ENCODE measurements at places on chromosomes 2 and 18. TPM values are rescaled to one million over a fixed set of nuclear protein-coding genes. Genes with fewer than 3 reads are reported as not detected.
A peak's percentile ranks its signal among the peaks of the same experiment; 100 is the strongest.

- H3K27ac ChIP-seq = peak overlapping the region; percentile 43
- H3K4me3 ChIP-seq = peak overlapping the region; percentile 61
- H3K27me3 ChIP-seq = no peaks in the 10 kb centered on the region
- DNase-seq = peak; percentile 30
- no peaks in the 10 kb centered on the region for H3K4me1 ChIP-seq
These were observed 502 bp downstream of the MERTK start for GRCh38 chr2:111898703-111899514.

GRCh38 chr18:12960853-12961397, 13.1 kb downstream of the SEH1L start:
- peaks cover 4% of the 10 kb centered on the region for H3K4me1 ChIP-seq
- H3K4me3 ChIP-seq = no peak overlapping the region
- H3K27ac ChIP-seq = no peak overlapping the region
- no peaks in the 10 kb centered on the region for H3K27me3 ChIP-seq

GRCh38 chr2:96413323-96413722, 77.8 kb downstream of the NCAPH start:
- no peaks in the 10 kb centered on the region for H3K27me3 ChIP-seq
- peak; percentile 68 for DNase-seq
- H3K27ac ChIP-seq = peak overlapping the region; percentile 13

- H3K27ac ChIP-seq = no peak overlapping the region
- no peak for DNase-seq
- no peaks in the 10 kb centered on the region for H3K4me1 ChIP-seq
- no peaks in the 10 kb centered on the region for H3K36me3 ChIP-seq
These were observed 225.3 kb upstream of the VWC2L start for GRCh38 chr2:214185546-214185945.

DNA sequence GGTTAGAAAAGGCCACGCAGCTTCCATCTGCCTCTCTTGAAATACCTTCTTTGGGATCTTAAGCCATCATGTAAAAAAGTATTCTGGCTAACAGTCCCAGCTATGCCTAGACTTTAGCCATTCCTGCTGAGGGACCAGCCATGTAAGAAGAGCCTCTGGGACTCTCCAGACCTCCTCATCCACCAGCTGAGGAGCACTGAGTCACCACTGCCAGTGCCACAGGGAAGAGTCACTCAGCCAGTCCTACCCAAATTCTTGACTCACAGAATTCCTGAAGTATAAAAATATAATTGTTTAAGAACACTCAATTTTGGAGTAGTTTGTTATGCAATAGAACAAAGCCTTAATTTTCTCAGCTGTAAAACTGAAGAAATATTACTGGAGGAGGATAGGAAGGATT, 436.7 kb downstream of the ZEB2 start:
- no peaks in the 10 kb centered on the region for H3K4me1 ChIP-seq
- DNase-seq = no peak
- H3K27ac ChIP-seq = no peak overlapping the region
- H3K4me3 ChIP-seq = no peak overlapping the region

- H3K27ac ChIP-seq = no peak overlapping the region
- H3K36me3 ChIP-seq = no peaks in the 10 kb centered on the region
- no peak for DNase-seq
- H3K4me3 ChIP-seq = no peak overlapping the region
These were observed 45.3 kb downstream of the ADCYAP1 start for GRCh38 chr18:949724-950631.

- no peak for DNase-seq
- no peaks in the 10 kb centered on the region for H3K36me3 ChIP-seq
- no peaks in the 10 kb centered on the region for H3K4me1 ChIP-seq
- no peak overlapping the region for H3K27ac ChIP-seq
- H3K27me3 ChIP-seq = no peaks in the 10 kb centered on the region
- no peak overlapping the region for H3K4me3 ChIP-seq
These were observed 96.2 kb downstream of the PDE1A start for GRCh38 chr2:182330451-182331305.

DNA sequence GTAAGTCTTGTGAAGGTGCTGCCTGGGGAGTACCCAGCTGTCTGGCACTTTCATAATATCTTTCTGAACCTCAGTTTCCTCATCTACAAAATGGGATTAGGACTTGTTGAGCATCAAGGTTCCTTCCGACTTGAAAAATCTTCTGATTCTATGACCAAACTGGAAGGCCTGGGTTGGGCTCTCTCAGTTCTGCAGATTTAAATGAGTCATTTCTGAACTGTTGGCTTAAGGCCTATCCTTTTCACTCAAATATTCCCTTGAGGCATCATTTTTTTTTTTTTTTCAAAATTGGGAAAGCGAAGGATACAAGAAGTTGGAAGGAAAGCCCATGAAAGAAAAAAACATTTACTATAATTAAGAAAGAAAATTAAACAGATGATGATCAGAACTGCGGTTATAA, 40.8 kb upstream of the CYP1B1 start:
- no peaks in the 10 kb centered on the region for H3K36me3 ChIP-seq
- H3K4me1 ChIP-seq = no peaks in the 10 kb centered on the region
- H3K27me3 ChIP-seq = peaks cover 3% of the 10 kb centered on the region
- H3K27ac ChIP-seq = no peak overlapping the region
- DNase-seq = no peak

DNA sequence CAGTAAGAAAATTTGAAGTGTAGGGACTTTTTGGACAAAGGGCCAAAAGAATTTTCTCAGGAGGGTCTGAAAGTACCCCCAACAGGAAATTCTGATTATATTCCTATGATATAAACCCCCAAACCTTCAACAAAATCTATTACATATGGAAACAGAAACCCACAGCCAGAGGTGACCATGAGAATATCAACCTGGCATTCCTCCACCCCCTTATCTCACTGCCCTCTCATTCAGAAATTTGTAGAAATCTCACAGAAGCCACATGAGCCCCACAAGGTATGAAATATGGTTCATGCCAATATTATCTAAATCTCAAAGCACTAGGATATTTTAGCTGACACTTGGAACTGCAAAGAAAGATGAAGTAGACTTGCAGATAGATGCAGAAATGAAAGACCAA, 31.0 kb upstream of the RBBP8 start:
- no peak overlapping the region for H3K4me3 ChIP-seq
- DNase-seq = no peak
- no peaks in the 10 kb centered on the region for H3K4me1 ChIP-seq
- H3K36me3 ChIP-seq = no peaks in the 10 kb centered on the region
- H3K27ac ChIP-seq = no peak overlapping the region

- no peak overlapping the region for H3K4me3 ChIP-seq
- no peaks in the 10 kb centered on the region for H3K27me3 ChIP-seq
- H3K27ac ChIP-seq = no peak overlapping the region
These were observed 69.3 kb downstream of the TMEM247 start for GRCh38 chr2:46548521-46549144.

GRCh38 chr18:7458884-7459283, 108.2 kb upstream of the PTPRM start:
- H3K36me3 ChIP-seq = no peaks in the 10 kb centered on the region
- no peak for DNase-seq
- no peaks in the 10 kb centered on the region for H3K27me3 ChIP-seq
- no peak overlapping the region for H3K27ac ChIP-seq

- DNase-seq = no peak
- H3K27me3 ChIP-seq = no peaks in the 10 kb centered on the region
- no peaks in the 10 kb centered on the region for H3K4me1 ChIP-seq
- H3K36me3 ChIP-seq = no peaks in the 10 kb centered on the region
These were observed 39.7 kb downstream of the SH3RF3 start for GRCh38 chr2:109168716-109169115.

DNA sequence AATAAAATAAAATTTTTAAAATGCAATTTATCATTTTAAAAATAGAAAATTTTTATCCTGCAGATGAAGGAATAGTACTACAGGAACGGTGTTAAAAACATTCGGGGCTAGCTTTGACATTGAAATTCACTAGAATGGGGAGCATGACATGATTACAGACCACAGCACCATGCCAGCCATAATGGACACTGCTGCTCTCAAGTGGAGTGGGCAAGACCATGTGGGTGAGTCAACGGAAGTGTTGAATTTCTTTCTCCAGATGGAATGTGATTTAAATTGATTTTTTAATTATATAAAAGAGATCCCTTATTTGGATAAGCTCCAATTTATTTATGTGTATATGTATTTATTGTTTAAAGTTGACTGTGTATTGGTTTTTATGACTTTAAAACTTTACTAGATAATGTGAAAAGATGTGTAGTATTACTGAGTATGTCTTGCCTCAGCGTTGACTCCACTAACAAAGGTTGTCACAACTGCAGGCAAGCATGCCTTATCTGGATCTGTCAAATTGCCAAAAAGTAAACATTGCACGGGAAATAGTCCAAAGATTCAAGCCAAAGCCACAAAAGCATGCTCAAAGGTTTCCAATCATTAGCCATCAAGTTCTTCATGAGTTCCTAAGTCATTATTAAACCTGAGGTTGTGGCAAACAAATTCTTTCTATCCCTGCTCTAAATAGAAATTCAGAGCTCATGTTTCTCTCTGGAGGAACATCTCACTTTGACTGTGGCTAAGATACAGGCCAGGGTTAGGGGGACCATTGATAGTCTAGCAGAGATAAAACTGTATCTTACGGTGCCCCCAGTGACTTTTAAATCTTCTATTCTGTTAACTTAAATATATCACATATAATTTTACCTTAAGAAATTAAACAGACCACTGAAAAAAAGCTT, 536.9 kb downstream of the TMX3 start:
- peak; percentile 14 for DNase-seq
- H3K27me3 ChIP-seq = no peaks in the 10 kb centered on the region
- no peak overlapping the region for H3K27ac ChIP-seq
- H3K4me3 ChIP-seq = no peak overlapping the region
- H3K4me1 ChIP-seq = no peaks in the 10 kb centered on the region

- H3K27ac ChIP-seq = no peak overlapping the region
- no peaks in the 10 kb centered on the region for H3K27me3 ChIP-seq
- H3K36me3 ChIP-seq = no peaks in the 10 kb centered on the region
- H3K4me1 ChIP-seq = no peaks in the 10 kb centered on the region
- H3K4me3 ChIP-seq = no peak overlapping the region
- DNase-seq = no peak
These were observed 215.8 kb downstream of the ALK start for GRCh38 chr2:29705616-29706015.

- H3K27me3 ChIP-seq = no peaks in the 10 kb centered on the region
- H3K36me3 ChIP-seq = no peaks in the 10 kb centered on the region
- no peak for DNase-seq
These were observed 155.6 kb downstream of the TSN start for GRCh38 chr2:121911036-121911435.

GRCh38 chr2:119525614-119526013, 1.3 kb upstream of the SCTR start:
- no peaks in the 10 kb centered on the region for H3K36me3 ChIP-seq
- no peaks in the 10 kb centered on the region for H3K4me1 ChIP-seq
- H3K4me3 ChIP-seq = peak overlapping the region; percentile 65
- H3K27ac ChIP-seq = no peak overlapping the region

The KCNS3 gene
- 14.7 TPM for polyA plus RNA-seq

The TRAF3IP1 gene
- 5.1 TPM for polyA plus RNA-seq

The FABP1 gene
- 1,690 TPM for polyA plus RNA-seq

The GTF2A1L gene
- polyA plus RNA-seq = not detected

The CPS1 gene
- polyA plus RNA-seq = 191 TPM

The AMER3 gene
- 0.45 TPM for polyA plus RNA-seq

The SH3RF3 gene
- polyA plus RNA-seq = 1.6 TPM
